Left lobe of liver (tissue), 2 donors: ENCODE measurements at places on chromosomes 2 and 18.

GRCh38 chr2:81714817-81715216 lies 1410.3 kb upstream of the LRRTM1 start:
- DNase-seq = no peak

DNA sequence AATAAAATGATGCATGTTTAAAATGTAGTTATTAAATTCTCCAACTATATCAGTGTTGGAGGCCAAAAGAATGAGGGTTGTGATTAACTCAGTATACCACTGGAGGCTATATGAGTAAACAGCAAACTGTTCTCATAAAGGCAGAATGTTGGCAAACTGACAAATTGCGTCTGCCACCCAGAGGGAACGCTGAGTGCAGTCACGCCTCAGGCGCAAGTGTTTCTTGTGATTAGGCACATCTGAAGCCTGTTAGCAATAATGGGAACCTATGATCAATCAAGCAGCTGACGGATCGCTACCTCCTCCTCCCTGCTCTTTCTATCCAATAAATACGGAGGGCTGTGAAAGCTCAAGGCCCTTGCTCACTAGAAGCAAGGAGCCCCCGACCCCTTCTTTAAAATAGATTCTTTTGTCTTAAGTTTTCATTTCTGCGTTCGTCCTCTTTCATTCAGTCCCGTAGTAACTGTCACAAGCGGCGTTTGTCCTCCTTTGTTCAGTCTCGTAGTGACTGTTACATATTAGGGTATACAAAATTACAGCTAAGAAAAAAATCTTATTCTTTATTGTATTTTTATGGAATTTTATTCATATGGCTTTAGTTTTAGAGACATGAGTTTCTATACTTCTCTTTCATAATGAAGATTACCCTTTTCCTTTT lies 16.3 kb upstream of the RMND5A start:
- DNase-seq = no peak

GRCh38 chr2:165289069-165289468 lies 49.9 kb downstream of the SCN2A start:
- DNase-seq = no peak

GRCh38 chr2:61707984-61708852 lies 145.6 kb downstream of the FAM161A start:
- DNase-seq = peak; percentile 58

DNA sequence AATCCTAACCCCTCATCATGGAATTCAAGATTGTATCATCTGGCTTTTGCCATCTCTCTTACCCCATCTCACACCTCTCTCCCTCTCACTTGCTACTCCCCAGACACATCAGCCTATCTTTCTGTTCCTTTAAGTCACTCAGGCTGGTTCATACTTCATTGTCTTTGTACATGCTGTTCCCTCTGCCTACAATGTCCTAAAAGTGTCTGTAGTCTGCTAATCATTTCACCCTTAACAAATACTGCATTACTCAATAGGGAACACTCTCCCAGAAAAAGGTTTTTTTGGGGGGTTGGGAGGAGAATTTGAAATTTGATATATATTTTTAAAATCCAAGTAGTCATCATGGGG lies 146.2 kb upstream of the KLF7 start:
- no peak for DNase-seq

DNA sequence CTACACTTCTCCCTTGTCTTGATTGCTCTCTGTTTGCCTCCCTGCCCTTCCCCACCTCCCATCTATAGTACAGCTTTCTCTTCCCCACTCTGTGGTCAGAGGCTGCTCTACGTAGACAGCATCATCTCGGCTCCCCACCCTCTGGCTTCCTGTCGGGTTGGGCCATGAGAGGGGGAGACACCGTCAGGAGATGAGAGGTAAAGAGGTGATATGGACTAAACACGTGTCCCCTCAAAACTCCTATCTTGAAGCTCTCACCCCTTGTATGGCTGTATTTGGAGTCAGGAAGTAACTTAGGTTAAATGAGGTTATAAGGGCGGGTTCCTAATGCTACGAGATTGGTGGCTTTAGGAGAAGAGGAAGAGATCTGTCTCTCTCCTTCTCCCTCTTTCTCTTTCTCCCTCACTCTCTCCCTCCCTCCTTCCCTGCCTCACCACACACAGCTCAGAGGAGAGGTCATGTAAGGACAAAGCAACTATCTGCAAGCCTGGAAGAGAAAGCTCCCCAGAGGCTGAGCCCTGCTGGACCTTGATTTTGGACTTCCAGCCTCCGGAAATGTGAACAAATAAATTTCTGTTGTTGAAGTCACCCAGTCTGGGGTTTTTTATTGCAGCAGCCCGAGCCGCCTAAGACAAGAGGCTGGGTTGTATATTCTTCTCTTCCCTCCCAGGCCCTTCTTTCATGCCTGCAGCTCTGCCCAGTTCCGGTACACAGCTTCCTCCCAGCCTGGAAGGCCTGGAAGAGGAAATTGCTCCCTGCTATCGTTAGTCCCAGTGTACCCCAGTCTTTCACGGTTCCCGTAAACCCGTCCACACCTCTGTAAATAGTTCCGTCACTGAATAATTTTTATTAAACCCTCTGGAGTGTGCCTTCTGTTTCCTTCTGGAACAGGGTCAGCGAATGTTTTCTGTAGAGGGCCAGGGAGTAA lies 138.0 kb downstream of the AKAIN1 start:
- DNase-seq = no peak

DNA sequence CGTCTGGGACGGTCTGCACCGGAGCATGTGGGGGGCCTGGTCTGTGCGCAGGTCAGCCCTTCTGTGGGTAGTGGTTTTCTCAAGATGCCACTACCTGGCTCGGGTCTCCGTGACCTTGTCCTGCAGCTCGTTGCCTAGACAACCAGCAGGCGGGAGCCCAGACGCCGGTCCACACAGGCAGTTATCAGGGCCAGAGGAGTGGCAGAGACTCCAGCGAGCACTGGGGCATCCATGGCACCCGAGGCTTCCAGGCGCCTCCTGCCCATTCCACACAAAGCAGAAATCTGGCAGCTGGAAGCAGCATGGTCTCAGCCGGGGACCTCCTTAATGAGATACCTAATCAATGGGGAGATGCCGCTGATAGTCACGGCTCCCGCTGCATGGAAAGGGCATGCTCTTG lies 156.1 kb downstream of the FAM210A start:
- no peak for DNase-seq

DNA sequence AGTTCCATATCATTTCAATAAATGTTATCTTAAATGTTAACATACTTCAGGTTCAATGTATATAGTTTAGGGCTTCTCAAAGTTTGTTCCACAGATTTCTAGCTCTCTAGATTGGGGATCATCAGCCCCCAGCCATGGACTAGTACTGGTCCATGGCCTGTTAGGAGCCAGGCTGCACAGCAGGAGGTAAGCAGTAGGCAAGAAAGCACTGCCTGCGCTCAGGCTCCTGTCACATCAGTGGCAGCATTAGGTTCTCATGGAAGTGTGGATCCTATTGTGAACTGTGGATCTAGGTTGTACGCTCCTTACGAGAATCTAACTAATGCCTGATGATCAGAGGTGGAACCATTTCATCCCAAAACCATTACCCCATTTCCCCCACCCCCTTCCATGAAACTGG lies 531.1 kb downstream of the PARD3B start:
- no peak for DNase-seq

DNA sequence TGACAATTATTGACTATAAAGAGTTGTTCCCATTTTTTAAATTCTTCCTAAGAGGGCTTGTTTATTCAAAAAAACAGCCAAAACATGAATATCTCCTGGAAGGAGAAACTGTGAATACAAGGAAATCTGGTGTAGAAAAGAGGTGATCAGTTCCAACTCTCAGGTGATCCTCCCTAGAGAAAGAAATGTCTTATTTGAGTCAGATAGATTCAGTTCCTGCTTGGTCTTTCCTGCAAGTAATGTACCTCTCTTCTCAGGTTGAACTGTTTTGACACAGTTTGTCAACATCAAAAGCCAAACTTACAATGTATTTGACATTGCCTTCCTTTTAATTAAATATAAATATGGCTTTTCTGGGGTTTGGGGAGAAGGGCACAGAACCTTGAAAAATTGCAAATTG lies 567.4 kb downstream of the ARHGAP15 start:
- DNase-seq = no peak

DNA sequence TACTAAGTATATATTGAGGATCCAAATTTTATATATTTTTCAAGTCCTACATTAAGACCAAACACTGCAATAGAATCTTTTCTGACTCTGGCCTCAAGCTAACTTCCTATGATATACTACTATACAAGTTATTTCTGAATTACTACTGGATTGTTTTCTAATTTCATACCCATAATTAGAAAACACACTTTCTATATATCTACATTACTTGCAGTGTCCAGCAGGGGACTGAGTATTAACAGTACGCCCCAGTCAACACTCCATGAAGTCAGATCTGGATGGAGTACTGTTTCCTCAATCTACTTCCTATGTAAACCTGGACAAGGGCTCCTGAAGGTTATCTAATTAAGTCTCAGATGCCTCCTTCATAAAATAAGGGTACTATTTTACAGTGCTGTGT lies 26.5 kb downstream of the RMP24 start:
- DNase-seq = no peak

GRCh38 chr18:8868276-8868675 lies 162.9 kb downstream of the MTCL1 start:
- no peak for DNase-seq

DNA sequence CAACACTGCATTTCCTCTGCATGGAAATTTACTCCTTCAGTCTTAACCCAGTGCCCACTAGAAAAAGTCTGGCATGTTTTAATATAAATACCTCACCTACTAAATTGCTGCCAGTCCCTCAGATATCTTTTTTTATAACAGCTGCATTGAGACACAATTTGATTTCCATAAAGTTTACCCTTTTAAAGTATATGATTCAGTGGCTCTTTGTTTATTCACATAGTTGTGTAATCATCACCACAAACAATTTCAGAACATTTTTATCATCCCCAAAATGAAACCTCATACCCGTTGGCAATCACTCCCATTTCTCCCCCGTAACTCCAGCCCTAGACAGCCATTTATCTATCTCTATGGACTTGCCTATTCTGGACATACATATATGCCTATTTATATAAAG lies 17.0 kb upstream of the FRZB start:
- DNase-seq = no peak

- DNase-seq = no peak
These were observed 372.7 kb downstream of the ZNF521 start for GRCh38 chr18:24979235-24979634.

DNA sequence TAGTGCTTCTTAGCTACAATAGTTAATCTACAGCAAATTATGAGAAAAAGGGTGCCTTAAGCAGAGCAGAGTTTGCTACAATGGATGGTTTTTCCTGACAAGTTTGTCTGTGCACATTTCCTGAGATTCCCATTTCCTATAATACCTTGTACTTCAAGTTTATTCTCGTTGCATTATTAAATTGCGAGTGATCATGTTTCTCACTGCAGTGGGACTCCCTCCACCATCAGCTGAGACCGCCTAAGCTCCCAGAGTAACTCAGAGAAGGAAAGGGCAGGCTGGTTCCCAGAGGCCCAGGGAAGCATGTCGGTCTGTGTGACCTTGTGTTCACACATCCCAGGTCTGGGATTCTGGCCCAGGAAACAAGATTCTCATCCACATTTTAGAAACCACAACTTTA lies 162.1 kb downstream of the ARL4C start:
- no peak for DNase-seq

DNA sequence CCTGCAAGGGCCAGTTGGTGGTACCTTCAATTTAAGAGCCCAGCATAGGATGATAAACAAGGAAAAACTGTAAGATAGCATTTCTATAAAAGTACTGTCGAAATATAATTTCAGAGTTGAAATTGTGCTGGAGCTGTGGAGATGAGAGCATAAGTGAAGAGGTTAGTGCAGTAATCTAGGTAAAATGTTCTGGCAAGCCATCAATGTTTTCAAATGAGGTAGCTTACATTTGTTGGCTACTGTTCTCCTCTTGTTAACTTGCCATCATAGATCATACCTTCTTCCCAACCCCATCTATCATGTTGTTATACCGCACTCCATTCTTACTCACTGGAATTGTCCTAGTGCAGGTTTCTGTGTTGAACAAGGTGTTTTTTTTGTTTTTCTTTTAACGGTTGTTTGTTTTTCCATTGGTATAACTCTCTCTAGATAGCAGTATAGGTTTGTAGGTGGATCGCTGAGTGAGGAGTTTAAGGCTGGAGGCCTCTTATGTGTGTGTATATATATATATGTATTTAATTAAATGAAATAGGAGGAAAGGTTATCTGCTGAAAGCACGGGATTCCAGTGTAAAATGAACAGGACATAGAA lies 40.5 kb downstream of the EHBP1 start:
- no peak for DNase-seq

DNA sequence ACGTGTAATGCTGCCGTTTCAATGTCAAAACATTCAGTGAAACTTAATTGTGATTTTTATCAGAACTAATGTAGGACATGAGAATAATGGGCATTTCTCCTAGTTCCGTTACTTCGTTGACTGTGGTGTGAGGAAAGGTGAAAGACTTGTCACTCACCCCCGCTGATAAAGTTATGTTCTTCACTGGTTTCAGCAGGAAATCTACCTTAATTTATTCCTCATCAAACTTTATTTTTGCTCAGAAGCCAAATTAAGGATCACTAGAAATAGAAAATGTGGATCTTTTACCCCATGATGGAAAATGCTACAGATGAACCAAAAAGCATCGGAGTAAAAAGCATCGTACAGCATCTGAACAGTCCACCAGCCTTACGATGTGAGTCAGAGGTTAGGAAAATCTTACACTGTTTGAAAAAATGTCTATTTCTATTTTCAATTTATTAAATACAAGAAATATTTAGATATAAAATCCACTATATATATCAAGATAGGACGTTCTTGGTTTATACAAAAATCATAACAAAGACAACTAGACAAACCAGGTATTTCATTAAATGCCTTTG lies 1.0 kb upstream of the ROCK1 start:
- no peak for DNase-seq

DNA sequence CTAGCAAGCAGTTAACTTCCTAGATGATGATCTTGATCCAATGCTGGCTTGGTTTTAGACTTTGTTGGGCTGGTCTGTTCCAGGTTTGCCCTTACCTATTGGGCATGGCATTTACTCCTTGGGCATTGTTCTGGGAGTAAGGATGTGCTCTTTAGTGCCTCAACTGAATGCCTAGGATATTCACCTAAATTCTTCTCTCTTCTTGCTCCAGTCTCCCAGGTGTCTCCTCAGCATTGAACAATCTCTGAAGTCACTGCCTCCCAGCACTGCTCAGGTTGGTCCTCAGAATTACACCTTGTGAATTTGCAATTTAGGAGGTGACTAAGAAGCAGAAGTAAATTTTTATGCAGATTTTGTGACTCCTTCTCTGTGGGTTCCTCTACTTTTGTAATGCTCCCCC lies 307.7 kb upstream of the COL3A1 start:
- no peak for DNase-seq

GRCh38 chr18:58928386-58928785 lies 63.7 kb downstream of the ZNF532 start:
- DNase-seq = no peak

GRCh38 chr2:240960309-240960970 lies 38.0 kb upstream of the SNED1 start:
- peak; percentile 74 for DNase-seq

DNA sequence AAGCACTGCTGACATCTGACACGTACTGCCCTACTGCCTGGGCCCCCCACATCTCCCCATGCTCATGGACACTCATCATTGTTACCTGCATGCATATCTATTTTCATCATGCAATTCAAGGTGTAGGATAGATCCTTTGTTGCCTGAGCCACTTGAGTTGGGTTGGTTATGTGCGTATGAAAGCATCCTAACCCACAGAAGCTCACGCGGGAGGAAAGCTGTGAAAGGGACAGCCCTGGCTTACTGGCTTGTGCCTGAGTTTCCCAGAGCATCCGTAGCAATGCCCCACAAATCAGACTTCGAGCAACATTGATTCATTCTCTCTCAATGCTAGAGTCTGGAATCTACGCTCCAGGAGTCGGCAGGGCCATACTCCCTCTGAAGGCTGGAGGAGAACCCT lies 285.5 kb downstream of the PHLPP1 start:
- DNase-seq = no peak

- DNase-seq = no peak
These were observed 168.9 kb upstream of the RMP24 start for GRCh38 chr18:35803551-35803950.
